ENCODE measurements at places on chromosomes 3 and 15.

DNA sequence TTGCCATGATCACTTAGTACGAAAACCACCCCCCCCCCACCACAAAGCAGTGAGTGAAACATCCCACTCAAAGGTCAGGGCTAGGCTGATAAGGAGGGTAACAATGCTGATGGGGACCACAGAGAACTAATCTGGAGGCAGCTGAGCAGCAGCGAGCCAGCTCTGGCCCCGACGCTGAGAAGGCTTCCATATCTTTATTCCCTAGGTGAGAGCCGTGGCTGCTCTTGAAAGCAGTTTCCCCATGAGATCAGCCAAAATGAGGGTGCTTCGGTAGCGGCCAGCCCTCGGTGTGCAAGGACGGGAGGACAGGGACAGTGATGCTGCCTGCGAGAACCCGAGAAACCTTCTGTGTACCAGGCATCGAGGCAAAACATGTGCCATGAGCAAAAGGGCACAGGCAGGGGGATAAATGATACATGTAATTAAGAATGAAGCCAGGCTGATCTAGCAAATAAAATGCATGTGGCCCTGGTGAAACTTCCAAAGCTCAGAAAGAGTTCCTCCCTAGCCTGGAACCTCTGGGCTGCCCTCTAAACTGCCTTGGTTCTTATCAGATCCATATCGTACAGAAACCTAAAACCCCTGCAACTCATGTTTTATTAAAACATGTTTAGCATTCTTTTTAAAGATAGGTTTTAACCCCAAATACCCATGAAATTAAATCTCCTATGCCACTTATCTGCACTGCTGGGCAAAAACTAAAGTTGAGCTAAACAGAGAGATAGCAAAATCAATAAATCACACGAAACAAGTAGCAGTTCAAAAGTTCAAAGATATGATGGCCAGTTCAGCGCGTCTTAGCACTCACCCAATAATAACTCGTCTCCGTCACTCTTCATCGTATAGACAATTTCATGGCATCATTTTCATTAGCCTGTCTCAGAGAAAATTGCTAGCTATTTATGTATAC, 337.3 kb downstream of the FOXP1 start:
- DNase-seq = no peak

DNA sequence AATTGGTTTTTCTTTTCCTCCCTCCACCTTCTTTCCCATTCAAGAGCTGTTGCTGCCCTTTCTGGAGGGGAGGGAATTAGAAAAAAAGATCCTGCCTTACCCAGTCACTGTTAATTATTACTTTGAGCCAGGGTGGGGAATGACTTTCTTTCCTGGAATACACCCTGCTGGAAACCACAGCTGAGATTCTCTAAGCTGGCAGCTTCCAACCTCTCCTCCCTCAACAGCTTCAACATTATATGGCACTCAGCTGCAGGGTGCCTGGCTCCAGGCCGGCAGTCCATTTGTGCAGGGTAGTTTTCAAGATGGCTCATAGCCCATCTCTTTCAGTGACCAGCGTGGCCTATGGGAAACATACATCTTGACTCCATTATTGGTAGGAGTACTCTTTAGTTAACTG, 105.8 kb downstream of the UBE3A start:
- DNase-seq = no peak

GRCh38 chr3:45272828-45273470, 46.9 kb upstream of the TMEM158 start:
- DNase-seq = no peak

DNA sequence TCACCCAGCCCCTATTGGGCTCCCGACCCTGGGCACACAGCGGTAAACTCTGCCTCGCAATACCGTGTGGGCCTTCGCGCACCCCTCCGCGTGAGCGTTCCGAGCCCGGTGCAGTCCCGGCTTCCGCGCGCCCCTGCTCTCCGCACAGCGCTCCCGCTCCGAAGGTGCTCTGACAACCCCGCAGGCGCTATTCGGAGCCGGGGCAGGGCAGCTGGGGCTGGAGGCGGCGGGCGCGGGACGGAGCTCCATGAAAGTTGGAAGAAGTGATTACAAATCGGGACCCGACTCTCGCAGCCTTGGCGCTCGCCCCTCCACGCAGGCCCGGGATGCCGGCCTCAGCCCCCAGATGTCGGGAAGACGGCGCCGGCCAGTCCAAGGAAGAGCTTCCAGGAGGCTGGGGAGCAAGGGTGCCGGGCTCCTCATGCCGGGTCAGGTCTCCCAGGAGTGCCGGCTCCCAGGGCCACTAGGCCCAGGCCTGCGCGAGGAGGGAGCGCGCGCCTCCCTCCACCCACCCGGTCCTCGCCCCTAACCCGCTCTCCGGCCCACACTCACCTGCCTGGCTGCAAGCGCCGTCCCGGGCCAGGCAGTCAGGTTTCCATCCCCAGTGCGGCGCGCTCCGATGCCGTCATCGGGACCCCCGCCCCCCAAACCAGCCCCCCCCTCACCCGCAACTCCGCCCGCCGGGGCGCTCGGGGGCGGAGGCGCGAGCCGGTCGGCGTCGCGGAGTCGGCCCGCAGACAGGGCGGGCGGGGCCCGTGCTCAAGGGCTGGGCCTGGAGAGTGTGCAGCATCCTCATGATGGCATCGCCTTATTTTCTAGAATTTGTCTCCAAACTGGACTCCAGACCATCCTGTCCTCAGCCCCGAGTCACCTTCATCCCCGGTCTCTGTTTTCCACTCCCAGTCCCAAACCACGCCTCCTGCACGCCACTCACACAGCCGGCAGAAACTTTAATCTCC, at the start of gene KIF7:
TSS of gene KIF7 (minus strand) at position 621 of the 959 bp plus-strand sequence. CDS start 2,537 bp downstream, outside the sequence.
- DNase-seq = no peak

DNA sequence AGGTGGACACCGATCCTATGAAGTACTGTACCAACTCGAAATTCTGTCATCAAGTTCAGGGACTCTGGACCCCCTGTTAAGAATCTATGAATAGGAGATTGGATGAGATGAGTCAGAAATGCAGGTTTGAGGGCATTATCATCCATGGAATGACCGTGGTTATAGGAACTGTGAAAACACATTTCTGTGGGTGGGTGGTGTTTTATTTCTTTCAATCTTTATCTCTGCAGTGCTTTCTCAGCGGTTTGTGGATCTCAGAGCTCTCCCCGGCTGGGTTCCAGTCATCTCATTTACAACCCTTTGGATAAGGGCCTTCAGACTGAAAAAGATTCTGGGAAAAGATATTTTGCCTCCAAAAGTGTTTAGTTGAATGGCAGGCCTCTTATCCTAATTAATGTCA, 5.4 kb upstream of the ABHD17C start:
- DNase-seq = no peak

GRCh38 chr3:135137296-135137695, 342.2 kb downstream of the EPHB1 start:
- no peak for DNase-seq

GRCh38 chr3:101170806-101171558, 149.4 kb downstream of the IMPG2 start:
- no peak for DNase-seq

DNA sequence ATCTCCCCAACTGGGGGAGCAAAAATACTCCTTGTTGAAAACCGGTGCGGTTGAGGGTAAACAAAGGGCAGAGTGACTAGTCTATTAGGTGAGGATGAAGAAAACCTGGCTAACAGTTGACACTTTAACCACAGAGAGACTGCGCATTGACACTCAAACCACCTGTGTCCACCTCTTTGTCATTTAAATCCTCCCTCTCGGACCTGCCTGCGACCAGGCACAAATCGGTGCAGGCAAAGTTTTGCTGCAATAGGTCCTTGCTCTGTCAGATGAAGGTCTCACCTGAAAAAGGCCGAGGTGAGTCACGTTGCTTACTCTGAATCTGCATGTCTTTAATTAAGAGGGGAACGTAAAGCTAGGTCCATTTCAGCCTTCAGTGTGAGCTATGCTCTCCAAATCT, 494.1 kb upstream of the DPPA4 start:
- no peak for DNase-seq

DNA sequence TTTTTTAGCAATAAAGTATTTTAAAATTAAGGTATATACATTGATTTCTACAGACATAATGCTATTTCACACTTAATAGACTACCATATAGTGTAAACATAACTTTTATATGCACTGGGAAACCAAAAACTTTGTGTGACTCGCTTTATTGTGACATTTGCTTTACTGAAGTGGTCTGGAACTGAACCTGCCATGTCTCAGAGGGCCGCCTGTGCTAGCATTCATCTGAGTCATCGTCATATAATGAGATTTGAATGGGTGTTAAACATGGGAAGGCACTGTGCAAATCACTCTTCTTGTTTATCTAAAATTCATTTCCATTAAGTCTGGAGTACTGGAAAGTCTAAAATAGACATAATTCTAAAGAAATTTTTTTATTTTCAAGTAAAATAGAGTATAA, 12.9 kb downstream of the EIF2AK4 start:
- DNase-seq = no peak

- DNase-seq = no peak
Measured at GRCh38 chr3:114338651-114339357, 45.0 kb downstream of the TIGIT start.

DNA sequence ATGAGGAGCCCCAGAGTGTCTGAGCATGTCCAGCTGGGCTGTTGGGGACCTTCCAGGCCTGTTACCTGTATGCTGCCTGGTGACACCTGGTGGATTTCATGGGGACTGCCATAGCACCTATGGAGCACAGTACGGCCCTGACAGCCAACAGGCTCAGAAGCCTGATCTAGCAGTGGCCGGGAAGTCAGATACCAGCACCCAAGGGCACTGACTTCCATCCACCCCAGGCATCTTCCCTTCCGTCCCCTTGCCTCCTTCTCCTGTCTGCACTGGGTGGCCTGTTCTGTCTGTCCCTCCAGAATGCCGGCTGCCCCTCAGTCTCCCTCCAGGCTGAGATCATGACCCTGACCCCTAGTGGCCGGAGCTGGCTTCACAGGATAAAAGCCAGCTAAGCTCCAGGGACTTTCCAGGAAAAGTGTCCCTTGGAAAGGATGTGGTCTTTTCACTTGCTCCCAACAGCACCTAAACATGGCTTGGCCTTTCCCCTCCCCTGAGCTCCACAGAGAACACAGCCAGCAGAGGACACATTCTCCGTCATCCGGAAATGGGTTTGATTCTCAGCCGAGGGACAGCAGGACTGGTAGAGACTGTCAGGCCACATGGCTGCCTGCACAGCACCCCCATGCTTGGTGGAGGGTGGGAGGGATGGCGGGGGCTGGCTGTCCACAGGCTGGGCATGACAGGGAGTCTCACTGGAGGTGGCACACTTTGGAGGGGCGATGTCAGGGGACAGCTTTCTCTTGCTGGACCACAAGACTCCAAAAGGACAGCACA, 9.5 kb downstream of the RPS17 start:
- DNase-seq = no peak

GRCh38 chr3:159978353-159978752, 10.3 kb upstream of the IL12A start:
- DNase-seq = peak; percentile 73

GRCh38 chr3:79038057-79038456, 729.7 kb downstream of the ROBO1 start:
- DNase-seq = no peak

DNA sequence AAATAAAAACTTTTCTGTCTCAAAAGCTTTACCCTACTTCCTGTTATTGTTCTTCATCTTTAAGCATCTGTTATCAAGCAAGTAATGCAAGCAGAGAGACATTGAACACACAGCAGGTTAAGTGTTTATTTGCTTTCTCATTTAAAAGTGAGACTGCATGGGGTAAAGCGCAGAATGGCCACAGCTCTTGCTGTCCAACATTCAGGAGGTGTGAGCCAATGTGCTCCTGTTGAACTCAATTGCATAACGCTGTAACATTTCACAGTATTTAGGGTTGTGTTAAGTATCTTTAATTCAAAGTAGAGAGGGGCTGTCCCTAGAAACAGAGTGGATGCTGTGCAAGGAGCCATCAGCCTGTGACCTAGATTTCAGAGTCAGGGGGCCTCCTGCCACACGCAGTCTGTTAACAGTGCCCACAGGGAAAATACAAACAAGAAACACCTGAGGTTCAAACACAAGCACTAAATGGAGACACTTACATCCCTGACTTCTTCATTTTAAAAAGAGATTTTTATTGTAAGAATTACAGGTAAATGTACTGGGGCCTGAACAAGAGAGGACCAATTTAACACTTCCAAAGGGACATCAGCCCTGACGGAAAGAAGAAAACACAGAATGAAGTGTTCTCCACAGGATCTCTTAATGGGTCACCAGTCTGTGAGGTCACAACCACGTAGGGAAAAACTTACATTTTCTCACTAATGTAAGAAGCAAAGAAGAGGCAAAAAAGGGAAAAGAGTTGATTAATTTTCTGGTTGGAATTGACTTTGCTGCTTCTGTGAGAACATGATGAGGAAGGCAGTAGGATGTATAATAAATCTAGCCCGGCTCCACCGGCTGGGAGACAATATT, 815.1 kb downstream of the VGLL3 start:
- no peak for DNase-seq

GRCh38 chr15:44101286-44101685, 93.8 kb downstream of the FRMD5 start:
- DNase-seq = no peak

DNA sequence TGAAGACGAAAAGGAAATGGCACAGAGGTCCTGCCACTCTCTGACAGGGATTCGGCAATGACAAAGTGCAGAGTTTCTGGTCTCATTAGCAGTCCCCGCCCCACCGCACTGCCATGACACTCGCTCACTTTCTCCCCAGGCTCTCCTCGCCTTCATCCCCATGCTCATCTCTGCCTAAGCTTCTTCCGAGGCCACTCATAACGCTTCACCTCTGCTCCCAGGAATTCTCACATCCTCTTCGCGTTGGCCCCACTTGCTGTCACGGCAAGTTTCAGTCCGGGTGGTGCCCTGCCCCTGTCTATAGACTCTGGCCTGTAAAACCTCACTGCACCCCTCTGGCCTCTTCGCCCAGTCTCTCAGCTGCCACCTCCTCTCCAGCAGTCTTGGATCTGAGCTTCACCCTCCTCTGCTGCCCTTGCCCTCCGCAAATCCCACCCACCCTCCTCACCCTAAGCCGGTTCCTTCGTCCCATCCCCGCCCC, 654 bp downstream of the RUBCN start:
- no peak for DNase-seq

GRCh38 chr3:5231074-5231473, 43.6 kb downstream of the EDEM1 start:
- DNase-seq = no peak

- DNase-seq = no peak
Measured at GRCh38 chr15:100694381-100695021, 92.1 kb downstream of the ASB7 start.

Measured in bone marrow (tissue), 2 donors.